Islet precursor cell (in vitro differentiated cells): ENCODE measurements at places on chromosomes 6 and 20.

DNA sequence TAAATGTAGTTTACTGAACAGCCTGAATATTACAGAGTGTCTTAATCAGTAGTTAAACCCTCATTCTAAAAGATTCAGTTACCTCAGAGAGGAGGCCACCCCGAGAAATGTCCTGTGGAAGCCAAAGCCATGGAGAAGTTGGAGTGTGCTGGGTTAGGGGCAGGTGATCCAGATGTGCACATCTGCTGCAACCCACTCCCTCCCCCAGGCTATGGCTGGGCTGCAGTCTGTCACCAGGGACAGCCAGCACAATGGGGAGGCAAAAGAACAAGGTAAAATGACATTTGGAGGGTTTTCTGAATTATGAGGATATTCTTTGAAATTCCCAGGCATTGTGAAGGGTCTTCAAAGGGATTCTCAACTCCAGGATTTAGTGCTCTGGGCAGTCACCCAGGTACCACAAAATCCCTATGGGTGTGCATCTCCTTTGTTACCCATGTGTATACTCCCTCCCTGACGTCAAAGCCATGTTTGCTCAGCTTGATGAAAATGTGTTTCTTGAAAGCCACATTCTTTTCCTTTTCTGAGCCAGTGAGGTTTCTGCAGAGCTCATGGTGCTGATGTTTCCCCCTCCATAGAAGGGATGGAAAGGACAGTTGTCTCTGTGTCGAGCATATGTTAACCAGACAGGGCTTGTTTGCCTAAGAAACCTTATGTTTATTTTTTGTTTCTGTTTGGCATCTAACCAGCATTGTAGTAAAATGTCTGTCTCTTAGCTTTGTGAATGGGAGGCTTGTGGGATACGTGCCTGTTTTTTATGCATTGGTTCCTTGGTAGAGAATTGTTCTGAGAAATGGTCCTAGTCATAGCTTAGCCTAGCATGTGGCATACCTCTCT lies 212.3 kb upstream of the TBX18 start:
- no peak for DNase-seq

DNA sequence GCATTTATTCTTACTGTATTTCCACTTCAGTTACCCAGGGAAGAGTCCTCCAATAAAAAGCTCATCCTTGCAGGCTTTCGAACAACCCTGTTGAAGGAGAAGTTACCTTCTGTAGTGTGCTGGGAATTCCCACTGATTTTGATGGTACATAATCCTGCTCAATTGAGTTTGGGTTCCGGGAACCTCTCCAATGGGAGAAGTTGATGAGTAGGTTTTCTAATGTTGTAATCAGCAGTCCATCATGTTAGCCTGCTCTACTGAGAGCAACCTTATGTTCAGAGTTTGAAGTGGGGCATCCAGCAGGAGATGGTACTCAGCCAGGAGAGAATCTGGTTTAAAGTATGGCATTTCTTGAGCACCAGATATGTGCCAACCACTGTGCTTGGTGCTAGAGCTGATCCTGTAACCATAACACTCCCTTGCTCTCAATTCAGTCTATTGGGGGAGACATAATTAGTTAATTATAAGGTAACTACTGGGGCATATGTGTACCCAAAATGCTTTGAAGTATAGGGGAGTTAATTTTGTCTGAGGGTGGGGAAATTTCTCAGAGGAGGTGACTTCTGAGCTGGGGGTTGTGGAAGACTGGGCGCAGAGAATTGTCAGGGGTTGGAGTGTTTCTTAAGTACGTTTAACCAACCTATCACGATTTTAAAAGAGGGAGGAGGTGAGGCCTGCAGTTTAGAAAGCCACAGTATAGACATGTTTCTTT lies 2.1 kb downstream of the TOP1 start:
- no peak for DNase-seq

- DNase-seq = no peak
These were observed 930.6 kb downstream of the KIF16B start for GRCh38 chr20:15642676-15643075.

- no peak for DNase-seq
These were observed 21.2 kb upstream of the DACT2 start for GRCh38 chr6:168340819-168341218.

GRCh38 chr6:62344850-62345249 lies 58.8 kb upstream of the KHDRBS2 start:
- DNase-seq = no peak

DNA sequence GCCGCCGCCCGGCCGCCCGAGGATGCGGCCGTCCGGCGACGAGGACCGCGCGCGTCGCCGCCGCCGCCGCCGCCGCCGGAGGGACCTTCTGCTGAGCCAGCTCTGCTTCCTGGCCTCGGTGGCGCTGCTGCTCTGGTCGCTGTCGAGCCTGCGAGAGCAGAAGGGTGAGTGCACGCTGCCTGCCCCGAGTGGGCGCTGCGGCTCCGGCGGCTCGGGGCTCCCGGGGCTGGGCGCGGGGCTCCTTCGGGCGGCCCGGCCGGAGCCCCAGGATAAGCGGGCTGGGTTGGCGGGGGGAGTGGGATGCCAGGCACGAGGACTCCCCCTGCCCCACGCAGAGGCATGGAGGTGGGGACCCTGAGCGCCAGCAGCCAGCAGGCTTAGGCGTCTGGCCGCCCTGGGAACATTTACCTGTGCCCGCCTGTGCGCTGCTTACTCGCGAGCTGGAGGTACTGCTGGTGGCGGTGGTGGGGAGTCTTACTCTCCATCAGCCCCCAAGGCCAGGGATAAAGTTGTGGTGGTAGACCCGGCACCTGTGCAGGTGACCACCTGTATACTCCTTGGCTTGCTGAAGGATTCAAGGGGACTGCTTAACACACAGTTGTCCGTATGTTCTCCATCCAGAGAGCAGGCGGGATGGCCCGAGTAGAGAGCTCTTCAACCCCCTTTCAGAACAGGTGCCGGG lies 520 bp downstream of the SLC24A3 start:
- DNase-seq = peak; percentile 93

GRCh38 chr20:3046677-3047462 lies 1.0 kb downstream of the MRPS26 start:
- peak; percentile 71 for DNase-seq

DNA sequence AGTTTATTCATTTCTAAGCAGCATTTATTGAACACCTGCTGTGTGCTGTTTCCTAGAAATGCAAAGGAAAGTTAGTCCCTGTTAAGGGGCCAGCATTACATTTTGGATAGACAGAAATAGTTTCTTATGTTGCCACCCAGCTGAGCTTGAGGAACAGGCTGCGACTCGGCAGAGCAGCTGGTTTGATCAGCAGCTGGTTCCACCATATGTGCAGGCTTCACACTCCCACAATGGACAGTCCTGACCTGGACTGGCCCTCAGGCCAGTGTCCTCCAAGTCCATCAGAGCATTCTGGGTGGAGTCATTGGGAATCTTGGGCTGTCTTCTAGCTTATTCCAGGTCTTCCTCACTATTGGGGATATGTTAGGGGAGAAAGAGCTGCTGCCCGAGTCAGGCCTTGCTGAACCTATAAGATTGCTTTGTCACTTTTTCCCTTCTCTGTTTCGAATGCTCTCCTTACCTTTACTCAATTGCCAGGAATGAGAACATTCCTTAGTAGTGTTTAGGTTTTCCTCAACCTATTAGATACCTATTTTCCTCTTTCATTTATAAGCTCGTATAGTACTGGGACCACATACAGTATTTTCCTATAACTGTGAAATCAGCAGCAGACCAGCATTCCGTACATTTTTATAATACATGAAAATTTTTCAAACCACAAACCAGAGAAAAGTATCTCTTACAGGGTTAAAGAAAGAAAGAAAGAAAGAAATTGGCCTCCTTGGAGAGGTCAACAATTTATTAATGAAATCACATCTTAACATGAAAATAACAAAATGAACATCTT lies 203.0 kb downstream of the FARS2 start:
- DNase-seq = no peak

DNA sequence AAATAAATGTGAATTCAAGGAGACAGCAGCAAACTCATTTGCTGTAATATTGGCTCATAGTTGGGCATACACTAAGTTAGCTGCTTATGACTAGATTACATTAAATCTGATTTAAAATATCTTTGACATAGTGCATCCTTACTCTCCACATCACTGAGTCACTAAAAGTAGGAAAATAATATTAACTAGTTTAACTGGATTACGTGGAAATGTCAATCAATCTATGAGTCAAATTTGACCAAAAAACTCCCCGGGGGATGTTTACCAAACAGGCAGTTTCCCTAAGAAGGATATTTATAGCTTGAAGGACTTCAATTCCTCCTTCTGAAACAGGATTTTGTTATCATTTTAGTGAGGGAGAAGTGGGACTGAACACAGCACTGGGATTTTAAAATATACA lies 366.5 kb downstream of the ESR1 start:
- no peak for DNase-seq
